Kidney capillary endothelial cell (primary cell): ENCODE measurements at places on chromosomes 5 and 9.

- no peak for DNase-seq
These were observed 238.1 kb downstream of the ROR2 start for GRCh38 chr9:91711755-91712601.

DNA sequence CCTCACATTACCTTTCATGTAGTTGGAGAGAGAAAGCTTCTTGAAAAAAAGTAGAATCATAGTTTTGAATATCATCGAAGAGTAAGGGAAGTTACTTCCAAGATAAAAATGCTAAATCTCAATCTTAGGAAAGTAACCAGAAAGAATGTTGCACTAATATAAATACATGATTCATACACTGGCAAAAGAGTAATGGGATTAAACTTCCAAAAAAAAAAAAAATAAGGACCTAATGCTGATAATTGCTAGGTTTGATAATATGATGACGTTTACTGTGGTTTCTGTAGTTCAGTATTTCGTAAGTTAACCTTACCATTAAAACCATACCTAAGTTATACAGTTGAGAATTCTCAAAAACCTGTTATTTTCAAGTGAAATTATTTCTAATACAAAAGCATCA, 573.8 kb upstream of the CDH9 start:
- no peak for DNase-seq

DNA sequence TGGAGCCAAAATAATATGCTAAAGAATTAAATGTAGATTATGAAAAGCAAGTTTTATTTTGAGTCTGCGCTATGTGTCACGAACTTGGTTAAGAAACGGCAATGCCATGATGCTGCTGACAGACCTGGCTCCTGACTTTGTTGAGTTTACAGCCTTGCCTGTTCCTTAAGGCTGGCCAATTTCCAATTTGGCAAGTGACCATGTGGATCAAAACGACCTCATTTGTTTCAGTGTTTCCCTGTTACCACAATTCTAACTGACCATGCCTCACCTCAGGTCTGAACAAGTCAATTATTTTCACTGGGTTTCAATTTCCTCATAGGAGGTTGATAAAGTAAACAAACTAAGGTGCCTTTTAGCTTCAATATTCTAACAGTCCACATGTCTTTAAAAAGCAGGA, 461.4 kb downstream of the ZNF608 start:
- no peak for DNase-seq

DNA sequence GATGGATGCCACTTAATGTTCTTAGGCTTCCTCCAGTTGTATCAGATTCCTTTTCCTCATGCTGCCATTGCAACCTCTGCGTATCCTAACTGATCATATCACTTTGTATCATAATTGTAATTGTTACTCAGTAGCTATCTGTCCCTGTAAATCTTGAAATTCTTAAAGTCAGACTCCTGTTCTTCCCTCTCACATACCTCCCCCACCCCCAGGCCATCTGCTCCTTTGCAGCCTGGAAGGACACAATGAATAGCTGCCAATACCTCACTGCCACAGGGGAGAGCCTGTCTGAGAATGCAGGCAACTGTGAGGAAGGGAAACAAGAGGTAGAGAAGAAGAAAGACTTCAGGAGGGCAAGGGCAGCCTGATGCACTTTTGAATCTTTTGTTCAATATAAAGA, 228.5 kb downstream of the ENC1 start:
- DNase-seq, result no peak

GRCh38 chr9:80948066-80948465, 741.3 kb downstream of the TLE1 start:
- no peak for DNase-seq

DNA sequence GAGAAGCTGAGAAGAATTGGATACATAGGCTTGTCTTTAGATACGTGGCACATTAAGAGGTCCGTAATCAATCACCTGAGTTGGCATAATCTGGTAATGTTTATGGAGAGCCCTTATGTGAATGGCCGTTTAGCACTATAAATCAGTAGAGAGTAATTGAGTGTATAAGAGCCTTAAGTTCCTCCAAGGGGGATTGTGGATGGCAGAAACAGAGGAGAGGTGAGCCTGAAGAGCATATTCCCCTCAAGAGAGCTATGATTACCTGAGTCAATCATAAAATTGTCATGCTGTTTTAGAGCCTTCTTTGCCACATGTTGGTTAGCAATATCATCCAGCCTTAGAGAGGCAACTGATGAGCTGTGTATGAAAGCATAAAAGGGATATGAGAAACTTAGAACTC, 58.8 kb downstream of the FOCAD start:
- DNase-seq, result no peak

GRCh38 chr9:7117676-7118561, 360.1 kb downstream of the KDM4C start:
- DNase-seq, result no peak

GRCh38 chr5:136979131-136979530, 520.0 kb downstream of the SPOCK1 start:
- DNase-seq, result no peak

DNA sequence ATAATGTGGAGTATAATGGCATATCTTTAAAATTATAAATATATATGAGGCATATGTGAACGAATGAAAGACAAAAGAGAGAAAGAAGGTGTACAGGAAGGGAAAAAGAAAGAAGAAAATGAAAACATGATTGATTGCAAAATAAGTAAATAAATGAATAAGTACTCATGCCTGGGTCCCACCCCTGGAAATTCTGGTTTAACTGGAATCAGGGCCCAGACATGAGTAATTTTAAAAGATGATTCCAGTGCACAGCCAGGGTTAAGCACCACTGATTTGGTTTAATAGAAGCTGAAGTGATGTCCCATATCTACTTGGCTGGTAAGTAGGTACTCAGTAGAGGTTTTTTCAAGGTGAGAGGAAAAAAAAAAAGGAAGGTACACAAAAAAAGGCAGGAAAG, 34.0 kb upstream of the HOMER1 start:
- no peak for DNase-seq

DNA sequence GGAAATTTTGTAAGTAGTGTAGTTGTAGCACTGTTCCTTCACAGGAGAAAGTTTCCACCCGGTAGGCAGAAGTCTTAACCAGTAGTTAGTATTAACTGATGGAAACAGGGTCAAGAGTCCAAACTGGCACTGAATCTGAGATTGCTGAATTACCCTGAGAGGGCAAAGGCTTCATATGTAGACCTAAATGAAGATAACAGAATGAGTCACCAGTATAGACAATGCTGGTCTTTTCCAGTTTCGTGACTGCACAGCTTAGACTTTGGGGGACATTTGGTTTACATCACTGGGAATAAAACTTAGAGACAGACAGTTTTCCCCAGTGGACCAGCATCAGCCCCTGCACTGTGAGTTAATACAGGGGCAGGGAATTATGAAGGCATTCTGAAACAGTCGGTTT, 60.5 kb downstream of the PCSK5 start:
- DNase-seq, result peak; percentile 4

- no peak for DNase-seq
These were observed 352.0 kb downstream of the PARP8 start for GRCh38 chr5:51018423-51018822.

DNA sequence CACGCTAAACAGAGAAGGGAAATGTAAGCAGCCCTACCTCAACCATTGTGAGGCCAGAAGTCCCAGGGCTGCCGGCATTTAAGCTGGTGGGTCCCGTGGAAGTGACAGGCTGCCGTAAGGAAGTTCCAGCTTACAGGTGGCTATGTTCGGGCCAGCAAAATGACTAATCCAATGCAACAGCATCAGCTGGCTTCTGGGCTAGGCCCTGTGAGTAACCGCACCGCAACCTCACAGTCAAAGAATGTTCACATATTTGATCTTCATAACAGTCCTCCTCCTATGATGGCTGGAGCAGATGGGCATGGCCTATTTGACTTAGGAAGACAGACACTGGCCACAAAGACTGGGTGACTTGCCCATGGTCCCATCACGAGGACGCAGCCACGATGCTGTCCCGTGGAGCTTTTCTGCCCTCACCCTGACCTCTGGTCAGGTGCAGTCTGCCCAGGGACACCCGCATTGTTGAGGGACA, 88.2 kb downstream of the LIFR start:
- peak; percentile 80 for DNase-seq

- no peak for DNase-seq
These were observed 3.4 kb upstream of the ESM1 start for GRCh38 chr5:54988817-54989216.

DNA sequence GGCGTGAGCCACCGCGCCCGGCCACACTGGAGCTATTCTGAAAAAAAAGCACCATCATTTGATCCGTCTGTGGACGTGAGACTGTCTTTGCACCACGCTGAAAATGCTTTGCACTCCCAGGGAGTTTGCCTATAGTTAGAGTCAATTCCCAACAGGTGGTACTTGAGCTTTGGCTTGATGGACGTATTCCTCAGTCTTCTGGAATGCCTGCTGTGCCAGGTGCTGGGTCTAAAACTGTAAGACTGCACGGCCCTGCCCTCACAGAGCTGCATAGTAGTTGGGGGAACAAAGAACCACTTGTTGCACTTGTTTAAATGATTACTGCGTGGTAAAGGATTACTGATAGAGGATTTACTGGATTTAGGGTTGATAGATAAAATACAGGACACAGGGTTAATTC, 3.4 kb upstream of the CCNO start:
- DNase-seq, result no peak

- no peak for DNase-seq
These were observed 576.7 kb upstream of the ADAMTS16 start for GRCh38 chr5:4563400-4563799.

GRCh38 chr5:125006011-125006685, 259.7 kb upstream of the ZNF608 start:
- DNase-seq, result no peak

- no peak for DNase-seq
These were observed 394.9 kb upstream of the GRAMD2B start for GRCh38 chr5:126028336-126028735.

DNA sequence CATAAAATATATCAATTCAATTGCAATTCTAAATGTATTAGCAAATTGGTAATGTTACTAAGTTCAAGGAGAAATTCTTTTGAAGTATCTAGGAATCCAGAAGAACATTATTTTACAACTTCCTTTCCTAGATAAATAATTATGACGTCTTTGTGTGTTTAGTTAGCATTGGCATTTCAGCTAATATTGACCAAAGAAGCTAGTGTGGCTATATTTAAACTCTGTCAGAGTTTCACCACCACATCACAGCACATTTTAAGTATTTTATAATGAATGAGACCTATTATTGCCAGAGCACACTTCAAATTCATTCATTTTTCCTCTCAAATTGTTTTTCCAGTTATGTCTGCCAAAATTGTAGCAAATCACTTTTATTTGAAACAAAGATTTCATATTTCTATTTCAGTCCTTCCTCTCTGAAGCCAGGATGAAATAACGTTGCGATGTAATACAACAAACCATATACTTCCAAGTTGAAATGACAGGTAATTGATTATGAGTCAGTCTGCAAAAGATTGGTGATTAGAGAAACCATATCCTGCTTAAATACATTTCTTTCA, 18.9 kb downstream of the PLK2 start:
- no peak for DNase-seq

DNA sequence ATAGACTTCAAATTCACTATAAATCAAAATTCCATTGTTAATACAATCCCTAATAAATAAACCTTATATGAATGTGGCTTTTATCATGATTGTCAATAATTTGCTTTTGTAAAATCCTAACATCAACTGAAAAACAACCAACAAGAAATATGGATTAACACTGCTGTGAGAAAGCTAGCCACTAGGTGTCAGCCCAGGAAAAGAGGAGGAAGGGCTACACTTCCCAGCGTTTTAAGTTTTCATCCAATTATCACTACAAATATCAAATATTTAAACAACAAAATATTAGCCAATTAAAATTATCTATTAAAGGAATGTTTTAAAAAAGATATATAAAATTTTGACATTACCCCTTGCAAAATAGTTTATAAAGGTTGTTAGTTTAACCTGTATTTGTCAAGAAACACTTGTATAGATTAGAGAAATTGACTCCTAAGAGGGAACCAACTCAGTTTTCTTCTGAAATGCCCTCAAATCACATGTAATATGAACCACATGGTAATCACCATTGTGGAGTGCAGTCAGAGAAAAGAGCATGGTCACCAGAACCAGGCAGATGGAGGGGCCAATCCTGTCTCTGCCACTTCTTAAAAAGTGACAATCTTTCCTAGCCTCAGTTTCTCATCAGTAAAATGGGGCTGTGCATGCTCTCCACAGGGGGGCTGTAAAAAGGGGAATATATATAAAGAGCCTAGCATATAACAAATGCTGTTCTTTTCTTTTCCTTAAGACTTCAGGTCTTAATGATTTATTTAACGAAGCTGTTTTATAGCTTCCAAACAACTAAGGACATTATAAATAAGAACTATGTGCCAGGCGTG, 188.2 kb downstream of the CRB2 start:
- DNase-seq, result peak; percentile 29

GRCh38 chr5:136516637-136517036, 151.3 kb upstream of the TRPC7 start:
- DNase-seq, result no peak

GRCh38 chr9:123357743-123358059, 1.7 kb downstream of the CRB2 start:
- no peak for DNase-seq

GRCh38 chr5:135329913-135330797, 68.9 kb downstream of the MACROH2A1 start:
- DNase-seq, result no peak

- no peak for DNase-seq
These were observed 43.1 kb upstream of the ANKDD1B start for GRCh38 chr5:75568202-75568601.

- no peak for DNase-seq
These were observed 21.2 kb downstream of the SPATA31D3 start for GRCh38 chr9:81964218-81965171.

GRCh38 chr5:170262061-170263045, 29.6 kb downstream of the C5orf58 start:
- no peak for DNase-seq

- no peak for DNase-seq
These were observed 4.9 kb downstream of the TRIM52 start for GRCh38 chr5:181255836-181256578.

DNA sequence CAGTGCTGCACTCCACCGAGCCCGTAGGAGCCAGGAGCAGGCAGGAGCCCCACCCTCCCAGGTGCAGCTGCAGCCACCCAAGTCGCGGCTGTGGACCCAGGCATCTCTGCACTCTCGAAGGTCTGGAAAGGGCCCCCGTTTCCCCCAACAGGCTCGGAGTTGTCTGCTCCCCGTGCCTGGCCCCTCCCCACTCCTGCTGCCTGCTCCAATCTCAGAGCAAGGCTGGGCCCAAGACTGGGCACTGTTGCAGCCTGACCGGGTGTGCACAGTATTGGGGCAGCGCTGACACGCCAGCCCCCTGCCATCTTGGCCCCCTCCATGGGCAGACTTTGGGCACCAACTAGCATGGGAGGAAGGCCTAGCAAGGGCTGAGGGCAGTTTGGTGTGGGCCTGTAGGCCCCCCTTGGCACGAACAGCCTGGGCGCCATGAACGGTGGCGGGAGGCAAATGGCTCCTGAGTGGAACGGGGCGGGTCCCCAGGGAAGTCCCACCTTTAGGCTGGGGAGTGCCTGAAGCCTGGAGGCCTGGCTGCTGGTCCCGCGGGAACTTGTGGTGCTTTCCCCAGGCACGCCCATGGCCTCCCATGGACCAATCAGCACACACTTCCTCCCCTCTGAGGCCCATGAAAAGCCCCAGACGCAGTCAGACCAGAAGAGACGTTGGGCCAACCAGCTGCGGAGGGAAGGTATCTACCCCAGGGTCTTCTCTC, 60.4 kb downstream of the PSAT1 start:
- no peak for DNase-seq

- DNase-seq, result no peak
These were observed 291.2 kb downstream of the IRX1 start for GRCh38 chr5:3886524-3887451.
